ENCODE measurements at places on chromosomes 13 and 19. TPM values are rescaled to one million over a fixed set of nuclear protein-coding genes. Genes with fewer than 3 reads are reported as not detected.

Gene CASP14
- not detected for total RNA-seq

Gene PEG3
- total RNA-seq = 0.84 TPM

Gene JAK3
- total RNA-seq = 3.5 TPM

Gene HIPK4
- under 0.01 TPM for total RNA-seq

Gene TTC9B
- not detected for total RNA-seq

Gene BCAM
- 18.3 TPM for total RNA-seq

Gene LIG4
- 5.5 TPM for total RNA-seq

All from bronchus fibroblast of lung (primary cell).